ENCODE measurements at places on chromosomes 12 and 14. TPM values are rescaled to one million over a fixed set of nuclear protein-coding genes. Genes with fewer than 3 reads are reported as not detected.

DNA sequence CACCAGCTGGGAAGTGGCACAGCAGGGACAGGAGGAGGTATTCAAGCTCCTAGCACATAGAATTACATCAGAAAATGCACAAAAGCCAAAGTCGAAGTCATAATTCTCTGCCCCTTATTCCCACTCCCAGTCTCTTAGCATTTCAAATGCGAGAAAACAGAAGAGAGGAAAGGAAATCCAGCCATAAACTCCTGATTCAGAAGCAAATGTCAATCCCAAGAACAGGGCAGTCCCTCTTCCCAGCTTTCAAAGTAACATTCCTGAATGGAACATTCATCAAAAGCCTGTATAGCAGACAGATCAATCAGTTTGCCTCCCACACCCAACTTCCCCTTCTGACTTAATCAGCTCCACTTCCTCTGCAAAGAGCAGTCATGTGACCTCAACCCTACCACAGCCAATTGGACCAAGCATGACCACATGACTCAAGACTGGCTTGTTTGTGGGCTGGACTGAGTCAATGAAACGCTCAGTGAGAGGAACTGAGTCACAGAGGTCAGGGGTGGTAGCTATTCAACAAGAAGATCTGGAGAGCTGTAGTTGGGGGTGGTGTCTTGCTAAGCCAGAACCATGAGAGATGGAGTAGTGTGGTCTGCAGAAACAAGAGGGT is 41.4 kb upstream of the TUNAR start:
- no peak for DNase-seq

The DPY19L2 gene
- polyA plus RNA-seq: 5.0 TPM

DNA sequence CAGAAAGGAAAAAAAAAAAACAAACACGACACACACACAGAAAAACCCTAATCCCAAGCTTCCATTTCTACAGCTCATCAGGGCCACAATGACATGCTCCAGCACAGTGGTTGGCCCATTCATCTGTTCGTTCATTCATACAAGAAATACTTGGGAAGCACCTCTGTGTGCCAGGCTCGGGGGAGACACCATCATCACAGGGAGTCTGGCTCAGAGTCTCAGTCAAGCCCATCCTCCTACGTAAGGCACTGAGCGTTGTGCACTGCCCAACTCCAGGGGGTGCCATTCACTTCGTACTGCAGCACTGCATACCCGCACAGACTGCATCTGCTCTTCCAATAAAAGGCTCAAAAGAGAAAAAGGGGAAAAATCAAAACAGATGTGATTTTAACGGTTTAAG is 15.3 kb downstream of the VPS37B start:
- DNase-seq: peak; percentile 61

DNA sequence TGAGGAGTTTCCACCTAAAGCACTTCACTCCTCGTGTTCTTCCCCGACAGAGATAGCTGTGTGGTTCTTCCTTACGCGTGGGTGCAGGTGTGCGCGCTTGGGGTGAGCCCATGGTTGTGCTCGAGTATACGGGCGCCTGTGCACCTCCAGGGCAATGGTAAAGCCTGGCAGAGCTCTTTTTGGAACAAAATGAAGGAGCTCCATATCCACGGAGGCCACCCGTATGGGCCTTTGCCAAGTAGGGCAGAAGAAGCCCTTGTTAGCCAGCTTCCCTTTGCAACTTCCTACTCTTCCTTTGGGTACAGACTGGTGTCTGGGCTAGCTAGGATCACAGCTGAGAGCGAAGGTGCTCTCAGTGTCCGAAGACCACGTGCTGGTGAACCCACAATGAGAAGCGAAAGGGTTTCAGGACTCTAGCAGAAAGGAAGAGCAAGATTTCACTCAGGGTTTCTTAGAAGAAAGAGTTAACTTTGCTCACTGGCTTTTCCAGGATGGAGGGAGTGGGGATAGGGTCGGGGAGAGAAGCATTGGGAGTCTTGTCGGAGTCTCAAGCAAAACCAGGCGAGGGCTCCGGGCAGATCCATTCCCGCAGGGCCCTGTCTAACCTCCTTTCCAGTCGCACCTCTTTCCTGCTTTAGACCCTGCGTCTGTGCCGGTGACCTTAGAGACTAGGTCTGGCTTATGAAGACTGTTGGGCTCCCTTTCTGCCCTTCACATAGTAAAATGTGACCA is 960 bp upstream of the LRFN5 start:
- DNase-seq: peak; percentile 61

- no peak for DNase-seq
These were observed 3.7 kb downstream of the ANO6 start for GRCh38 chr12:45219621-45220020.

DNA sequence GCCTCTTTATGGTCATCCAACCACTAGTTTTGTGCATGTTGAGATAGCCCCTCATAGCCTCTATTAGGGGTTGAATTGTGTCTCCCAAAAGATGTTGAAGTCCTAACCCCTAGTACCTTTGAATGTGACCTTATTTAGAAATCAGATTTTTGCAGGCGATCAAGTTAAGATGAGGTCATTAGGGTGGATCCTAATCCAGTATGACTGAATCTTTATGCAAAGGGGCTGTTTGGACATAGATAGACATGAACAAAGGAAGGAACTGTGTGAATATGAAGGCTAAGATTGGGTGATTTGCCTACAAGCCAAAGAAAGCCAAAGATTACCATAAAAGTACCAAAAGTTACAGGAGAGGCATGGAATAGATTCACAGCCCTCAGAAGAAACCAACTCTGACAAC is 209.6 kb downstream of the NUAK1 start:
- no peak for DNase-seq

DNA sequence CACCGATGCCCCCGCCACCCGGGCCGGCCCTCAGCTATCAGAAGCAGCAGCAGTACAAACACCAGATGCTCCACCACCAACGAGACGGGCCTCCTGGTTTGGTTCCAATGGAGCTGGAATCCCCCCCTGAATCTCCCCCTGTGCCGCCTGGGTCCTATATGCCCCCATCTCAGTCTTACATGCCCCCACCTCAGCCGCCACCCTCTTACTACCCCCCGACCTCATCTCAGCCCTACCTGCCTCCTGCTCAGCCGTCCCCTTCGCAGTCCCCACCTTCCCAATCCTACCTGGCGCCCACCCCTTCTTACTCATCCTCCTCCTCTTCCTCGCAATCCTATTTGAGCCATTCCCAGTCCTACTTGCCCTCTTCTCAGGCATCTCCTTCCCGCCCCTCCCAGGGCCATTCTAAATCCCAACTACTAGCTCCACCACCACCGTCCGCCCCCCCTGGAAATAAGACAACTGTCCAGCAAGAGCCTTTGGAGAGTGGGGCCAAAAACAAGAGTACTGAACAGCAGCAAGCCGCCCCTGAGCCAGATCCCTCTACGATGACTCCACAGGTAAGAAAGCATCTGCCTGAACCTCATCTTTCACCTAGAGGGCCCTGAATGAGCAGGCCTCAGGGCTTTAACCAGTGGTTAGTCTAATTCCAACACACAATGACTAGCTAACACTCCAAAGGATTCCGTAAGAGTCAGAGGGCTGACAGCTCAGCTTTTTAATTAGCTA is 851 bp downstream of the YLPM1 start:
- DNase-seq: peak; percentile 30

- DNase-seq: no peak
These were observed 489.8 kb downstream of the DIO2 start for GRCh38 chr14:79721399-79722084.

DNA sequence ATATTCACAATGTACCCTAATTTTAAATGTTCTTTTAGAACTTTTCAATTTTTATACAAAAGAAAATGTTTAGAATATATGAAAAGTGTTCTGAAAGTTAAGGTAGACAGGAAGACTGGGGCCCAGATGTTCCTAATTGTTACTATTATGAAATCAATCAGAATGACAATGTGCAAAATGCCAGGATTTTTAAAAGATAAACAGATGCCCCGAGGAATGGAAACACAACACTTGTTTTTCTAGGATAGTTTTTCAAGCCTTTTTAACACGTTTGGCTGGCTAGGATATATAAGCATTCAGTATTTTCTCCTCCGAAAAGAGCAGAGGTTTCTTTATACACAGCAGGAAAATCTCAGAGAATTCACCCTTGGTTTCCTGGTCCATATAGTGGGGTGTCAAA is 106.8 kb downstream of the ESR2 start:
- no peak for DNase-seq

The GPR162 gene
- polyA plus RNA-seq: 5.6 TPM

DNA sequence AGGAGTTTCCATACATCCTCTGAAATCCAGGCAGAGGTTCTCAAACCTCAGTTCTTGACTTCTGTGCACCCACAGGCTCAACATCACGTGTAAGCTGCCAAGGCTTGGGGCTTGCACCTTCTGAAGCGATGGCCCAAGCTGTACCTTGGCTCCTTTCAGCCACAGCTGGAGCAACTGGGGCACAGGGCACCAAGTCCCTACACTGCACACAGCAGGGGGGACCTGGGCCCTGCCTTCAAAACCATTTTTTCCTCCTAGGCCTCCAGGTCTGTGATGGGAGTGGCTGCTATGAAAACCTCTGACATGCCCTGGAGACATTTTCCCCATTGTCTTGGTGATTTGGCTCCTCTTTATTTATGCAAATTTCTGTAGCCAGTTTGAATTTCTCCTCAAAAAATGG is 10.6 kb downstream of the AREL1 start:
- DNase-seq: no peak

DNA sequence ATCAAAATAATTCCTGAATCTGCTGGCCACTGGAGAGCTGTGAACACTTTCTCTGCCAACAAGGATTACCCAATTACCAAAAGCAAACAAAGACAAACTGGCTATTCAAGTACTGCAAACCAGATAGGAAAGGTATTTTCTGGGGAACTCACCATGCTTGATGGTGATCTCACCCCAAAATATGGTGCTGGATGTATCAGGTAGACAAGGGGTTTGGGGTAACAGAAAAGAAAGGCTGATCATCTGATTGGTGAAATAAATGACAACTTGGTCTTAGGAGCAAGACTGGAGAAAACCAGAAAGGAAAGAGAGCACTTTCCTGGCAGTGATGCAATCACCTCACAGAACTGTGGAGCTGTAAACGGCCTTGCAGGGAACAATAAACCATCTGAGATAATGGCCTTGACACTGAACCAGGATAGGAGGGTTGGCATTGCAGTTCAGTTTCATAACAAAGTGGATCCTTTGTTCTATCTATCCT is 31.0 kb upstream of the NPFF start:
- DNase-seq: peak; percentile 69

The GTF2A1 gene
- 23.2 TPM for polyA plus RNA-seq

- DNase-seq: peak; percentile 67
These were observed 894 bp downstream of the KRT8 start for GRCh38 chr12:52903855-52904508.

GRCh38 chr14:50333014-50333509 is 20.9 kb downstream of the DMAC2L start:
- peak; percentile 87 for DNase-seq

The RASAL1 gene
- polyA plus RNA-seq: not detected

The CLEC1B gene
- polyA plus RNA-seq: not detected

The SPATS2 gene
- 43.6 TPM for polyA plus RNA-seq

DNA sequence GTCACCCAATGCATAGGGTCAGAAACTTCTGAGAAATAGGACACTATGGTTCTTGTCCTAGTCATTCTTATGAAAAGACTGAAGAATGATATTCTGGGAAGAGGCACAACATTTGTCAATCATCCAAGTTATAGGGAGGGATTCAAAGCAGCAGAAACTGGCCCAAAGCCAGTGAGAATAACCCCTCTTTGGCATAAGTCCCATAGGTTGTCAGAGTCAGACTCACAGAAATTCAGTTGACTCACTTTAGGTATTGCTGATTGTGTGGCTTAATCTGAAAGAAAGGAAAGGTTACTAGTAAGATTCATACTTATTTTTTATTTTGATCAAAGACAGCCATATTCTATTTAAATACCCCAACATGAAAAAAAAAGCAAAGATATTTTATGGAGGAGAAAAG is 151.0 kb downstream of the SRGAP1 start:
- DNase-seq: peak; percentile 20

The TAS2R50 gene
- not detected for polyA plus RNA-seq

The SYCP3 gene
- not detected for polyA plus RNA-seq

DNA sequence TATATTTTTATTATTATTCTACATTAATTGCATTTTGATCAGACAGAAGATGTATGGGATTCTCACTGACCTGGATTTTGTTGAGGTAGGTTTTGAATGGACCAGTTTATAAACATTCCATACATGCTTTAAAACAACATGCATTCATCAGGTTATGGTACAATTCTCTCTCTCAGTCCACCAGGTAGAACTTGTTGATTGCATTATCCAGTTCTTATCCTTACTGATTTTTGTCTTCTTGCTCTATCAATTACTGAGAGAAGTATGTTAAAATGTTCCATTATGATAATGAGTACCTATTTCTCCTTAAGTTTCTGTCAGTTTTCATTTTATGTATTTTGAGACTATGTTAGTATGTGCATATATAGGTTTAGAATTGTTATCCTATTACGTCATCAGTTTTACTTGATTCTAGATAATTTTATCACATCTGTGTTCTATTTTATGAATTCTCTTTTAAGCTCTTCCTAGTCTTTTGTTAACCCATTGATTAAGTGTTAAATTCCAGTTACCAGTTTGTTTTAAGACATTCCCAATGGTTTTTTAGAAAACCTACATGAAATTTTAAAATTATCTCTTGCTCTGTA is 50.6 kb downstream of the EP400 start:
- no peak for DNase-seq

- DNase-seq: peak; percentile 44
These were observed 26.9 kb downstream of the CRADD start for GRCh38 chr12:93704122-93704521.

The HCAR2 gene
- not detected for polyA plus RNA-seq

DNA sequence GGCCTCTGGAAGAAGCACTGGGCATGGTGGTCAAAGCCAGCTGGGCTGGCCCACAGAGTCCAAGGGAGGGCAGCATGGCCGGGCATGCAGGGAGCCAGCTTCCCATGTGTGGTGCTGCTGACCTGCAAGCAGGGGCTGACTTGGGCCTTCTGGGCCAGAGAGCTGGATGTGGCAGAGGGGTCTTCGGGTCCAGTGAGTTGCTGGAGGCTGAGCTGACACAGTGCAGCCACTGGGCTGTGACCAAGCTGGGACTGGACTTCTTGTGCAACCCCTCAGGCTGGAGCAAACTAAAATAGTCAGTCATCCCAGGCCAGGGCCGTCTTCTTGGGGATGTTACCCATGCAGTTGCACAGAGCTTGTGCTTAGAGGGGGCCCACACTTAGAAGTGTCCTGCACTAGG is 7.3 kb upstream of the RIN3 start:
- no peak for DNase-seq

- DNase-seq: no peak
These were observed 33.6 kb downstream of the CDKL1 start for GRCh38 chr14:50362764-50363713.

The SLC22A17 gene
- polyA plus RNA-seq: 3.9 TPM

DNA sequence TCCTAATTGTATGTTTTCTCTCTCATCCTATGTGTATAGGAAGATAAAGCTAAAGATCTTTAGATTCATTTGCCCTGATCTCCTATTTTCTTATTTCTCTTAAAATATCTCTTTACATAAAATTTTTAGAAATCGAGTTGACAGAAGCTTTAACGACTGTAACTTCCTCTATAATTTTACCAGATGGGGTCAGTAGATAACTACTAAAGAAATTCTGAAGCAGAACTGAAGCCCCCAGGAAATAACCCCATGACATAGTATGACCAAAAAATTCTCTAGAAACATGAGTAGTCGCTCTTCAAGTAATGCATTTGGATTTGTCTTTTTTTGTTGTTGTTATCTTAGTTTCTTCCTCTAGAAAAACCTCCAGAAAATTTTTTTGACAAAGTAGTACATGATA is 288.0 kb downstream of the ERC1 start:
- DNase-seq: no peak
